CD8-positive, alpha-beta memory T cell (primary cell): ENCODE measurements at places on chromosomes 4 and X. TPM values are rescaled to one million over a fixed set of nuclear protein-coding genes. Genes with fewer than 3 reads are reported as not detected.
A peak's percentile ranks its signal among the peaks of the same experiment; 100 is the strongest.

Gene ALAS2
- not detected for polyA plus RNA-seq

Gene ARFIP1
- polyA plus RNA-seq, result 15.3 TPM

- H3K36me3 ChIP-seq, result no peaks in the 10 kb centered on the region
- no peaks in the 10 kb centered on the region for H3K27me3 ChIP-seq
- H3K27ac ChIP-seq, result no peak within 1 kb of the TSS
Observed at GRCh38 chrX:54495814-54496516, at the start of gene FGD1. Gene FGD1, minus strand, starts transcription at chrX:54496234. Its CDS starts 802 bp downstream, at chrX:54495432.

DNA sequence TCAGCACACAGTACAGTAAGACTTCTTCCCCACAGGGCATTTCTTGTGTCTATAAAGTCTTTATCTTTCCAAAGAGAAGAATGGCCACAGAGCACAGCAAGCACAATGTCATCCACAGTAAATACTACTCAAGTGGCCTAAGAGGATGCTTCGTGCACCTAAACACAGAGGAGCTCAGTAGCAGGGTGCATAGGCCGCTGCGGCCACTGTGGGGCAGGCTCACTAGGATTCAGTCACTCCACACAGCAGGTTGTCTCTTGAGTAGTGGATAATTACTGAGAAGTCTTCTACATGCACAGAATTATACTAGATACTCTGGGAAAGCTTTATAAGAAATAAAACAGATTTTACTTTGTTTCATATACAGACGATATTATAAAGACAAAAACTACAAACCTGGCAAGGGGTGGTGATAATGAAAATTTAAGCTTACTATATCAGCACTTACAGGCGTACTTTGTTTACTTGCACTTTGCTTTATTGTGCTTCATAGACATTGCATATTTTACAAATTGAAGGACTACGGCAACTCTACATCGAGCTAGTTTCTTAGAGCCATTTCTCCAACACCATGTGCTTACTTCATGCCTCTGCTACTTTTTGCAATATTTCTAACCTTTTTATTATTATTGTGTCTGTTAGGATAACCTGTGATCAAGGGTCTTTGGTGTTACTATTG, 78.5 kb downstream of the PRDM5 start:
- no peak overlapping the region for H3K27ac ChIP-seq
- no peaks in the 10 kb centered on the region for H3K36me3 ChIP-seq
- no peaks in the 10 kb centered on the region for H3K27me3 ChIP-seq
- DNase-seq, result no peak

DNA sequence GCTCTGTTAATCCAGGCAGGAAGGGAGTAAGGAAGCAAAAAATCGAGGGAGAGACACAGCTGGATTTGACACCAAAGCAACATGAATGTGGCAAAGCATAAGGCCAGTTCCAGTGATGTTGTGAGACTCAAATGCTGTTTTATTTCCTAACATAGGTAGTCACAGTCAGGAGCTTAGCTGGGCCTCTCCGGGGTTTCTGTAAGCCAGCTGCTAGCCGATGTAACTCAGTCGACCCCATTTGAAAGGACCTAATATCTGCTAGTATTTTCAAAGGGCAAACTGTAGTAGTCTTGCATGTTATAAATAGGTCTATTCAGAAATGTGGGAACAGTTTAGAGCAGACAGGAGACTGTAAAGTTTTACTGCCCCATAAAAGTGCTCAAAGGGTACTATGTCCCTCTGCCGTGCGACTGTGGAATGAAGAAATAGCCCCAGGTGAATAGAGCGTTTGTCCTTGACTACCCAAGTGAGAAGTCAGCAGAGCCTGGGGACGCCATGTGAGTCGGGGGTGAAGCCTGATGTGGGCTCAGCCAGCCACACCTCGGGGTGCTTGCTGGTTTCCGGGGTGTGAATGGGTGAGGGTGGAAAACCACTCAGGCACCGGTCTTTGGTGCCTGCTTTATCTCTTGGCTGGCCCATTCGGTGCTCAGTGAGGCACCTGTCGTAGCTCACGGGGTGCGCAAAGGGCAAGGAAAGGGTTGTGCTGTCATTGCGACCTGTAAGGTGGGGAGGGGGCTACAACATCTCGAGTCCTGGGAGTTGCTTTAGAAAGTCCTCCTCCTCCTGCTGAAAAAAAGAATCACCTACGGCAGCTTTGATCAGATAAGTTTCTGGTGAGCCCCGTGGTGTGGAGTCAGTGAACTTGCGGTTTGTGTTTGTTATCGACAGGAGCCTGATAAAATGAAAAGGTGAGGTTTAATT, 745 bp downstream of the TRIM2 start:
- H3K27me3 ChIP-seq, result no peaks in the 10 kb centered on the region
- no peak overlapping the region for H3K27ac ChIP-seq
- peak overlapping the region; percentile 55 for H3K4me3 ChIP-seq
- peaks cover 22% of the 10 kb centered on the region for H3K4me1 ChIP-seq
- no peaks in the 10 kb centered on the region for H3K36me3 ChIP-seq

- H3K4me1 ChIP-seq, result no peaks in the 10 kb centered on the region
- DNase-seq, result no peak
- no peak overlapping the region for H3K27ac ChIP-seq
- H3K4me3 ChIP-seq, result no peak overlapping the region
- no peaks in the 10 kb centered on the region for H3K27me3 ChIP-seq
Observed at GRCh38 chr4:20532871-20533870, 167.1 kb upstream of the PACRGL start.

GRCh38 chr4:22670956-22671355, 21.8 kb upstream of the GBA3 start:
- DNase-seq, result no peak
- no peak overlapping the region for H3K27ac ChIP-seq
- peaks cover 49% of the 10 kb centered on the region for H3K4me1 ChIP-seq
- H3K36me3 ChIP-seq, result no peaks in the 10 kb centered on the region

- H3K4me3 ChIP-seq, result no peak overlapping the region
- H3K27me3 ChIP-seq, result no peaks in the 10 kb centered on the region
- H3K4me1 ChIP-seq, result no peaks in the 10 kb centered on the region
- no peak overlapping the region for H3K27ac ChIP-seq
Observed at GRCh38 chrX:123504047-123504446, 228.8 kb downstream of the THOC2 start.

GRCh38 chr4:132299841-132300240, 849.3 kb upstream of the PCDH10 start:
- H3K4me1 ChIP-seq, result no peaks in the 10 kb centered on the region
- H3K4me3 ChIP-seq, result no peak overlapping the region
- H3K27me3 ChIP-seq, result no peaks in the 10 kb centered on the region
- no peaks in the 10 kb centered on the region for H3K36me3 ChIP-seq

DNA sequence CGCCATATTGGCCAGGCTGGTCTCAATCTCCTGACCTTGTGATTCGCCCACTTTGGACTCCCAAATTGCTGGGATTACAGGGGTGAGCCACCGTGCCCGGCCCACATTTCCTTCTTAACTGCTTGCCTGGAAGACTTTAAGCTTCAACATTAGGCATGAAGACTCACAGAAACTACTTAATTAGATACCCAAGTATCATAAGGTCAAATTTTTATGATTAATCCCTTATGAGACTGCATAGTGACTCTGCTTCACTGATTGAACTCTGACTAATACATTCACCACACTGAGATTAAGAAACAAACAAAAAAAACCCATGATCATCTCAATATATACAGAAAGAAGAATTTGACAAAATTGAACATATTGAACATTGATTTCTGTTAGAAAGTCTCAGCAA, 87.4 kb upstream of the KCTD8 start:
- DNase-seq, result no peak
- H3K27ac ChIP-seq, result no peak overlapping the region
- no peaks in the 10 kb centered on the region for H3K36me3 ChIP-seq
- no peaks in the 10 kb centered on the region for H3K27me3 ChIP-seq

DNA sequence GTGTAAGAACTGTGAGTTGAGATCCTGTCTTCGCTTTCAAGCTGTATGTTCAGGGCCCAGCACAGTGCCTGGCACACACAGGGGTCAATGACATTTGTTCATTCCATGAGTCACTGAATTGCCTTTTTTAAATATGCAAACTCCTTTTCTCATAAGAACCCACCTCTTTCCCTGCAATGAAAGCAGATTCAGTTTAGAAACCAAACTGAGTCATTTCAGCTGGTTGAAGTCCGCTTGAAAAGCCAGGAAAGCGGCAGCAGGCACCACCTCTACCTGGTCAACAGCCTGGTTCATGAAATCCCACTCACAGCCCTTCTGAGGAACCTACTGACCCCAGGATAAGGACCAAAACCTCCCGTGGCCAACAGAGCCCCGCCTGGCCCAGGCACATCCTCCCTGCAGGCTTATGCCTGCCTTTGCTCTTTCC, 4.5 kb upstream of the C1QTNF7 start:
- no peak overlapping the region for H3K27ac ChIP-seq
- no peaks in the 10 kb centered on the region for H3K27me3 ChIP-seq
- no peaks in the 10 kb centered on the region for H3K36me3 ChIP-seq
- no peak for DNase-seq
